Left ventricle myocardium superior (tissue), 1 donor: ENCODE measurements at places on chromosomes 2 and 18. TPM values are rescaled to one million over a fixed set of nuclear protein-coding genes. Genes with fewer than 3 reads are reported as not detected.

Gene ZNF396
- 0.62 TPM for total RNA-seq

Gene PNKD
- 67.1 TPM for total RNA-seq

Gene CLEC4F
- 0.25 TPM for total RNA-seq

Gene C2orf15
- total RNA-seq = 0.30 TPM

Gene C2orf66
- not detected for total RNA-seq

Gene VWC2L
- total RNA-seq = not detected

Gene GALNT14
- 0.45 TPM for total RNA-seq

Gene CCDC102B
- total RNA-seq = 4.9 TPM

Gene NEURL3
- not detected for total RNA-seq

Gene SIX2
- 0.40 TPM for total RNA-seq

Gene TSHZ1
- total RNA-seq = 24.7 TPM

Gene TOGARAM2
- 43.9 TPM for total RNA-seq

Gene CYP26B1
- total RNA-seq = 4.2 TPM

DNA sequence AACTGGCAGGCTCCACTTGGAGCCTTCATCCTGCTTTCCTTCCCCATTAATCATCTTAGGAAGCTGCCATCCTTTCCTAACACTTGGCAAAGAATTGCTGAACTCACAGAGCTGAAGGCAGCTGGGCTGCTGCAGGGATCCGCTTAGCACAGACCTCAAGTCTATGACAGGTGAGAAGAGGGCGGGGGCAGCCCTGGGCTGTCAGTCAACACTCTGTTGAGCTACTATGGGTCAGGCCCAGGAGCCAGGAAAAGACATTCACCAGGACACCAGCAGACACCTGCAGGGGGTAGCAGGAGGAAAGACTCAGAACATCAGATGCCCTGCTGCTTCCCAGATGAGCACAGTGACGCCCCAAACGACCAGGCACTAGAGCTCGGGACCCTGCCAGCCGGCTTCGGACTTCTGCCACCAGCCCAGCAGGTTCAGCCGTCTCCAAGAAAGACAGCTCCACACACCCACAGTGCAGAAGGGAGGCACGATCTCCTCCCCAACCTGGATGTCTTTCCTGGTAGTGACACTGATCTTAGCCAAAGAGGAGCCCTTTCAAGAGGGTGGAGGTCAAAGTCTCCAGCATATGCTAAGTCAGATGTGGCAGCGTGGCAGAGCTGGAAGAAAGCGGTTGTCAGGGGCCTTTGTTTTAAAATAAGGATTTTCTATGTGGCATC lies 55.2 kb downstream of the SNORC start:
- no peak for DNase-seq

DNA sequence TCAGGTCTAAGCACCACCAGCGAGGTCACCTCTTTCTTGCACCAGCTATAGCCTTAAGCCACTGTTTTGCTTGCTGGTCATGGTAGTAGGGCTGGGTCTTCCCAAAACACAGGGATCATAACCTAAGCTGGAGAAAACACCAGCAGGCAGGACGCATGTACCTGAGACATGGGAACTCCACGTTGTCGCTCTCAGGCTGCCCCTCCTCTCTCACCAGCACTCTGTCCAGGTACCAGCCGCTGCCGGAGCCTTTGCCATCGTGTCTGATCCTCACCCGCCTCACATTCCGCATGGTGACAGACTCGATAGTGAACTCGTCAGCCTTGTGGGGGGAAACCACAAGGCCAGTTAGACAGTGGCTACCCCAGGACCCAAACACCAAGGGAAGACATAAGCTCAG lies 79.5 kb downstream of the LOXHD1 start:
- no peak for DNase-seq

GRCh38 chr2:240166191-240166590 lies 25.7 kb upstream of the OTOS start:
- peak; percentile 4 for DNase-seq

DNA sequence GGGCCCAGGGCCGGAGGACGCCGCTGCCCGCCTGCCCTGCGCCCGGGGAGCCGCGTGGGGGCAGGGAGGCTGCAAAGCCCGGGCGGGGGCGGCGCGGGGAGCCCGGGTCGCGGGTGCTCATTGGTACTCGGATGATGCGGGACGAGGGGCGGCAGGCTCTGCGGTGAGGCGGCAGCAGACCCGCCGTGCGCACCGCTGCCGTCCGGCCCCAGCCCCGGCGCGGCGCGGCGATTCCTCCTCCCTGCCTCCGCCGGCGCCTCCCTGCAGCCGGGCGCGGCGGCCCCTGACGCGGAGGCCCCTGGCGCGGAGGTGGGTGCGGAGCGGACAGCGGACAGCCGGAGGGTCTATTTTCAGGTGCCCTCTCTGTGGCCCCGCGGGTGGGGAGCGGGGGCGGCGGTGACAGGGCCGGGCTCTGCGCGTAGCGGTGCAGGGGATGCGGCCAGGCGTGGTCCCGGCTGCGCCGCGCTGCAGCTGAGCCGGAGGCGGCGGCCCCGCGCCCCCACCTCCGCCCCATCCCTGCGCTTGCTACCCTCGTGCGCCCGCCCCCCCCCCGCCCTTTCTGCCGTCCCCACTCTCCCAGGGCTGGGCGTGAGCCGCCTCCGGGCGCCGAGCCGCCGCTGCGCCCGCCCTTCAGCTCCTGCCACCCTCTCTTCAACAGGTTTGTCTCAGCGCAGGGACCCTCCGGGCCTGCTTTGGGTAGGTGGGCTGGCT lies 640 bp downstream of the SPTBN1 start:
- DNase-seq = peak; percentile 68

GRCh38 chr2:117523267-117523666 lies 291.2 kb upstream of the DDX18 start:
- DNase-seq = peak; percentile 76

- DNase-seq = no peak
Observed at GRCh38 chr2:172000696-172001361, 1.1 kb downstream of the METAP1D start.

DNA sequence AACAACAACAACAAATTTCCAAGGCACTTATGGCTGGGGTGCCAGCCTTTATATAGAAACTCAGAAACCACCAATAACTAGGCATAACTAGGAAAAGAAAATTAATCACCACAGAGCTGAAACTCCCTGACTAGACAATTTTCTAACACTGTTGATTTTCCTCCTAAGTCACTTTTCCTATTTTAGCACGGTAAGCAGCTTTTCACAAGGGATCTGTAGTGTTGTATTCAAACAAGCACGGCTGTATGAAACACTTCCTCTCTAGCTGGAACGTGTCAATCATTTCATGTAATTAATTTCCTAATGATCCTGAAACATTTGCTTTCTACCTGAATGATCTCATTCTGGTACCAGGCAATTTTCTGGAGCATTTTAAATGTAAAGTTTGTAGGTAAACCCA lies 645.0 kb downstream of the IRS1 start:
- DNase-seq = no peak

- DNase-seq = no peak
Observed at GRCh38 chr2:20352230-20352578, 1.6 kb upstream of the PUM2 start.

- DNase-seq = no peak
Observed at GRCh38 chr2:42909966-42910365, 117.6 kb upstream of the HAAO start.

DNA sequence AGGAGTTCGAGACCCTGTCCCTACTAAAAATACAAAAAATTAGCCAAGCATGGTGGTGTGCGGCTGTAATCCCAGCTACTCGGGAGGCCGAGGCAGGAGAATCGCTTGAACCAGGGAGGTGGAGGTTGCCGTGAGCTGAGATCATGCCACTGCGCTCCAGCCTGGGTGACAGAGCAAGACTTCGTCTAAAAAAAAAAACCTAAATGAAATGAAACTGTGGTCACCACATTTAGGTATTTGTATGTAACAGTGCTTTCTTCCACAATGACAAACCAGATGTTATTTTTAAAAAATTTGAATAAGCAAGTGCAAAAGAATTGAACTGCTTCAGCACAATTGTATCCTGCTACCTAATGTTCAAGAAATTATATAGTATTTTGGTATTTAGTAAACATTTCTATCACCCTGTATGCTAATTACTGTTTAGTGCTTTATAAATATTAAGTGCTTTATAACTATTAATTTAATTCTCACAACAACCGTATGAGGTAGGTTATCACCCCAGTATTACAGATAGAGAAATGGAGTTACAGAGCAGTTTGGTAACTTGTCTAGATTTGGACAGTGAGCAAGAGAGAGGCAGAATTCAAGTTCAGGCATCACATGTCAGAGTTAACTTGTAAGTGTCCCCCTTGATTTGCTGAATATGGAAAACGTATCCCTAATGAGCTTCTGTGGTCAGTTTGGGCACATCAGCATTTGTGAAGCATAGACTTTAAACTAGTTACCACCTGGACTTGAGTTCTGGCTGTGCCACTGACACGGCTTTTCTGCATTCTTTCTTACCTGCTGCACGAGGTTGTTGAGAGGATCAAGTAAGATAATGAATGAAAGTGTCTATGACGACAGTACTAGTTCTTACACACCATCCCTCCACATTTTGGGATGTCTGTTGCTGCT lies 14.4 kb downstream of the PHLPP1 start:
- no peak for DNase-seq

DNA sequence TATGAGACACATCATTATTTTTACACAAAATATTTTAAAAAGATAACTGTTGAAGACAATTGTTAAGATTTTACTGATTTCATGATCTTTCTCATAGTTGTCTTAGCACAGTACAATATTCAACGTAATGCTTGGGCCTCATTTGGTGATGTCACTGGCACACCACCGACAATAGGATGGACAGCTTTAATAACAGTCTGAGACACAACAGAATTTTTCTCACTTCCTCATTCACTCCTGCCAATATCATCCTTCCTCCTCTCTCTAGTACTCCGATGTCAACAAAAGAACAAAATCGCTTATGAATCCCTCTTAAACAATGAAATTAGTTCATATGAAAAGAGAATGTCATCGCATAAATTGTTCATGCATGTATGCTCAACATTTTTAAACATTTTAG lies 461.9 kb upstream of the CDH7 start:
- DNase-seq = no peak

DNA sequence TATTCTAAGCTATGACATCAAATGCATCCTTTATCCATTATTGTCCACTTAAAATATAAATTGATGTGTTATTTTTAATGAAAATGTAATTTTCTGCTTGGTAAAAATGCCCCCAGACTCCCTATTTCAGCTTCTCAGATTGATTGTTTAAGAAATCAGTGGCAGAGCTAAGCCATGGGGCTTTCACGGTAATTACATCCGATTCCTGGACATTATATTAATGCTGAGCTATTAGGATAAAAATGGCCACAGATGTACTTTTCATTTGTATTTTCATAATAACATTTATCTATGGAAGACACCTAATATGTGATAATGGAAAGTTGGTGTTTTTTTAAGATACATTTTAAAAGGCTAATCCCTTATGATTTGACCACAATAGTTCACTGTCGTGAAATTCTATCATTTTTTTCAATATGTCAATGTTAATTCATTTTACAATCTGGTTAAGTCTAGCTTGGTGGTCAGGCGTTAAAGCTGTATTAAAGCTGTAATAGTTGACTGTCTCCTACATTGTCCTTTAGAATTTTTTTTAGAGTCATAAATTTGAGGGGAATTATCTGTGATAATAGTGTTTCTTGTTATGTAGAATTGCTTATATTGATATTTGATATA lies 229.0 kb upstream of the UBE2E3 start:
- DNase-seq = no peak

GRCh38 chr2:59926731-59927130 lies 626.7 kb downstream of the BCL11A start:
- no peak for DNase-seq

DNA sequence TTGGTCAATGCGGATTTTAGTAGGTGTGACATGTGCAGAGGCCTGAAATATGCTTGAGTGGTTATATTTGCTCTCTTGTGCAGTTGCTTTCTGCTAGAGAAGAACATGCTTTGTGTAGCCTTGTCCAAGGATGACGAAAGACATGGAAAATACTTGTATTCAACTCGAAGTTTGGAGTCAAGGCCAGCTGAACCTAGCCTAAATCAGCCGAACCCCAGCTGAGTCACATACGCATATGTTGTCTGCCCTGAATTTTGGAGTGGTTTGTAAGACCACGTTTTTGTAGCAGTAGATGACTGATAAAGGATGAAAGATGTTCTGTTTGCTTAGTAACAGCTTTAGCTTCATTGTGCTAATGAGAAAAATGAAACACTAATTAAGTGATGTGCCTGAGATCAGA lies 22.5 kb upstream of the SPAG16 start:
- no peak for DNase-seq

GRCh38 chr2:1613078-1613445 lies 131.3 kb downstream of the PXDN start:
- no peak for DNase-seq

- no peak for DNase-seq
Observed at GRCh38 chr2:27281442-27281841, 787 bp upstream of the TRIM54 start.

GRCh38 chr2:176131848-176132158 lies 2.3 kb downstream of the HOXD8 start:
- DNase-seq = no peak

DNA sequence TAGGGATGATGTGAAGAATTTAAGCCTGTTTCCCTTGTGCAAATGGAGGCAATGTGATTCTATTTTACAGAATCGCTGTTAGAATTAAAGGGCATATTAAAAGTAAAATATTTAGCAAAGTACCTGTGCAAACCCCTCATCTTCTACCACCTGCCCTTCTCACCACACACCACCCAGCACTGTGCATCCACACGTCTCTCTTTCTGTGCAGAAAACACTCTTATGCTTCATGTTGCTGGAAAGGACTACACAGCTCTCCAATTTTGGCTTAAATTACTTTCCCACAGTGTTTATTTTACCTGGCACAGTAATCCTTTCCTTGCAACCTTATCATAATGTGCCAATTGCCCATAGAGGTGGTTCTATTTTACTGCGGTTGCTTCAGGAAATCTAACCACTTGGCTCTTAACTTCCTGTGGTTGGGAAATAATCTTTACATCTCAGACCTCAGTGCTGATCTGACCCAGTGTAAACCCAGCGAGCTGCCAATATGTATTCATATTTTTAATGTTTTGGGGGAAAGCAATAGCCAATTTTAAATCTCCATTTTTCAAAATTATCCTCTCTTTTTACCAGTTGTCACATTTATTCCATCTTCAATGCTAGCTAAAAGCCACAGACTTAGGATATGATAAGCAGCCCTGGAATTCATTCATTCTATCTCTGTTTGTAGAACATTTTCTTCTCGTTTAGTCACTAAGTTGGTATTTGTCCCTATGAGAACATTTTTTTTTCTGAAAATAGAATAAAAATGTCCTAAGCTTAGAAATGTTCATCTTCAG lies 250.9 kb downstream of the DSEL start:
- DNase-seq = no peak

GRCh38 chr2:55153584-55154299 lies 78.4 kb downstream of the CLHC1 start:
- no peak for DNase-seq
